ENCODE measurements at places on chromosomes 11 and 22.

- no peak for DNase-seq
Measured at GRCh38 chr11:15519124-15519791, 404.5 kb downstream of the INSC start.

DNA sequence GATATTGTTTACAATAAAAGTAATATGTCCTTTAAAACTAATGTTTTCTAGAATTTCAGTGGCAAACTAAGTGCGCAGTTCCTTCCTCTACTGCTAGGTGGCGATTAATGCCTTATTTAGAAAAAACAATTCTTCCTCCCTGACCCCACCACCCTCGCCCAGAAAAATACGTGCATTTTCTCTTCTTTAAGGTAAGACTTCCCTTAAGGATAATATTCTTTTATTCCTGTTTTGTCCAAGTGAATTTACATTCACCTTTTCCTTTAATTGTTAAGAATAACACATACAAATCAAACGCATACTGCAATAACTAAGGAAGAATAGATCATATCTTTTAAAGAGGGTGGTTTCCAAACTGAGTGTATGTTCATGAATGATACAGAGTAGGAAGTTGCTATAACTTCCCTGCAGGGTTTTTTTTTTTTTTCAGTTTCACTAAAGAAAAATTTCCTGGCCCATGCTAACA is 17.0 kb upstream of the PSMA1 start:
- DNase-seq = peak; percentile 5

DNA sequence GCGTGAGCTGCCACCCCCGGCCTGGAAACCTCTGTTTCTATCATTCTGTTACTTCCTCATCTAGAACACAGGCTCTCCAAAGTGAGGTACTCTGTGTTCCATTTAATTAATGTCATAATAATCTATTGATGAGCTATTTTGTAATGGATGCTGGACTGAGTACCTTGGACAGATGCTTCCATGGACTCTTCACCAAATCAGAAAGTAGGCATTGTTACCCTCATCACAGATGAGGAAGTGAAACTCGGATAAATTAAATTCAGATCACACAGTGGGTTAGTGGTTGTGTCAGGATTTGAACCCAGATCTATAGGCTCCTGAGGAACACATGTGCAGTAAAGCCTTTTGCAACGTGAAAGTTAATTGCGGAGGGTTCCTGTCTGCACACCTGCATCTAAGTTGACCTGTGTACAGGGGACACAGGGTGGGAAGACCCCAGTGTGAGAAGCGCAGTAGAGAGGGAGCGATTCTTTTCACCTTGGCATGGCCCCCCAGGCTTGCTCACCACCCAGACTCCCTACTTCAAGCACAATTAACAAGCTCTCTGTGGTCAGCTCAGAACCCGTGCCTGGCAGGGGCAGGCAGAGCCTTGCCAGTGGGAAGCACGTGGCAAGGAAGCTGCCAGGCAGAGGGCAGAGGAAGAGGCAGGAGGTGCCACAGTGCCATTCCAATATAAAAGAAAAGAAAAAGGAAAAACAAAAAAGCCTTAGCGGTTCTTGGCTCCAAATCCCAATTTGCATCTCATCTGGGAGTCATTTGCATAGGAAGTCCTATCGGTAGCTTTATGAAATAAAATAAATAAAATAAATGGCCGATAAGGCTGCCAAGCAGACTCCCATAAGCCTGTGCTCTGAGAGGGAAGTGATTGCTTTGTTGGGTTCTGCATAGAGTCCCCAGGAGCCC is 239.3 kb downstream of the GRIK4 start:
- DNase-seq = no peak

GRCh38 chr11:130204703-130205095 is 45.1 kb downstream of the ST14 start:
- no peak for DNase-seq

DNA sequence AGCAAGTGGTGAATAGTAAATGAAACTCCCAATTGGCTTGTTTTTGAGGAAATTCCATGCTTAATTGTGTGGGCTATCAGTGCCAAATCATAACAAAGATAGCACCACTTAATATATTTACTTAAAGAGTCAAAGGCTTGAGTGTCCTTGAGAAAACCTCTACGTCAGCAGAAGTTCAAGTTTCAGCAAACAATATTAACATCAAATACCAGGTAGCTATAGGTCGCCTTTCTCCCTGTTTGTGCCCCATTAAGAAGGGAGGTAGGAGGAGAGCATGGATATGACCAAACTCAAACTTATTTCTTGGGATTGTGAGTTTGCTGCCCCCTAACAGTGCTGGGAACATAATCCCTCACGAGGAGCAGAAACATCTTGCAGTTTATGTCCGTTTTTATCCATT is 105.6 kb upstream of the SYN3 start:
- no peak for DNase-seq

DNA sequence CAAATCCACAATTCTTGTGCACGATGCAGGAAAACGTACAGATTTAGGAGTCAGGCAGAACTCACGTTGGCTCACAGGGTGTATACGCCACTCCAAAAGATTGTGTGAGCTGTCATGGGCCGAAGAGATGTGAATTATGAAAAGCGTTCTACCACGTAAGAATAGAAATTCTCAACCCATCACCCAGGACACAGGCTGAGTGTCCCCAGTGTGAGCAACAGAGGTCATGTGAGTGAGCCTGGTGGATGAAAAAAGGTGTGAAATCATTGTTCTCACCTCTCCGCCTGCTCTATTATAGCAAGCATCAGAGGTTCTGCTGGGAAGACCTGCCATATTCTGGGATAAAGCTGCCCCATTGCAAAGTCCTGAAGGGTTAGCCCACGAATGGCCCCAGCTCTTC is 235.0 kb downstream of the MN1 start:
- DNase-seq = no peak

DNA sequence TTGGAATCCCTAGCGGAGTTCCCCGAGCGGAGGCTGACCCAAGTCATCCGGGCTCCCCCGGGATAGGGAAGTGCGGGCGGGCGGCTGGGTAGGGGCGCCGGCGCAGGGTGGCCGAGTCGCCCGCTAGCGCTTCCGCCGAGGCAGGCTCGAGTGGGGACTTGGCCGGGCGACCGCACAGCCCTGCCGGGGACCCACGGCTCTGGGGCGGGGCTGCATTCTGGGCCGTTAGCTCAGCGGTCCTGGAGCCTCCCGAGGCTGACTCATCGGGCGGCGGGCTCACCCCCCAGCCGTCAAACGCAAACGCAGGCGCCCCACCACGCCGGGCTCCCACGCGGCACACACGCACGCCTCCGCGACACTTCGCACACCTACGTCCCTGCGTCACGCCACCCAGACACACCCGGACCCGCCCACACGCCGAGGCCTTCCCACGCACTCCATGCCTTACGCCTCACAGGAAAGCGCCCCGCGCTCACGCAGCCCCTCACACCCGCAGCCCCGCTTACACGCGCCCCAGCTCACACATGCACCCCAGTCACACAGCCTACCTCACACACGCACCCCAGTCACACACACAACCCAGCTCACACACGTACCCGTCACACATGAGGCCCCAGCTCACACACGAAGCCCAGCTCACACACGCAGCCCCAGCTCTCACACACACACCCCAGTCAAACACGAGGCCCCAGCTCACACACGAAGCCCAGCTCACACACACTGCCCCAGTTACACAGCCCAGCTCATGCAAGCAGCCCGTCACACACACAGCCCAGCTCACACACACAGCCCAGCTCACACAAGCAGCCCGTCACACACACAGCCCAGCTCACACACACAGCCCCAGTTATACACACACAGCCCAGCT is 1.2 kb downstream of the PHLDB1 start:
- DNase-seq = peak; percentile 83

Measured in fibroblast of skin of abdomen (primary cell).